Caco-2 (cell line): ENCODE measurements at places on chromosomes 11 and 22.

DNA sequence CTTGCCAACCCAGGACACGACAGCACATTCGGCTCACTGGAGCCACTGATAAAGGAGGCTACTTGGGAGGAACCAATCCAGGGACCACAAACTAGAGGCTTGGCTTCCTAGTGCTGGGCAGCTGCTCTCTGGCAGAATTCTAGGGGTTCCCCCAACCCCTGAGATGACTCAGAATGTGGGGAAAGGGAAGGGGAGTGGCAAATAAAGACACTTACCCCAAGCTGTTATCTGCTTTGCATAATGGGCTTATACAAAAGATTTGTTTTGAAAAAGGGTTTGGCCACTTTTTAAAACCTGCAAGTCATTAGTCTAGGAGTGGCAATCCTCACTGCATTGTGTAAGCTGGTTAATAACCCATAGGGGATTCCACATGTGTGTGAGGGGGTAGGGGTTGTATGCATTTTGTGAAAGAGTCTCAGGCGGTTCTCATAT is 64.1 kb upstream of the LMO1 start:
- DNase-seq = no peak

- peak; percentile 34 for DNase-seq
Observed at GRCh38 chr11:3087821-3088800, 30.9 kb upstream of the CARS1 start.

DNA sequence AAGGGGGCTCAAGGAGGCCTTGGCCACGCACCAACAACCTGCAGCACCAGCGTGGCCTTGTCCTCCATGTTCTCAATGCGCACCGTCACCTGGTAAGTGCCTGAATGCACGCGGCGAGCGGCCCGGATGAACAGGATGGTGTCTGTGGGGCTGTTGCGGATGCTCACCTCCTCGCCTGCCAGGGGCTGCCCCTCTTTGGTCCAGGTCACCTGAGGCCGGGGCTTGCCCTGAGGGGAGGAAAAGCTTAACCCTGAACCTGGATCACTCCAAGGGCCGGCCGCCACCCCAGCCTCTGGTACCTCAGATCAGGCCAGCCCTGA is 19.0 kb downstream of the MYBPC3 start:
- DNase-seq = no peak

- DNase-seq = peak; percentile 59
Observed at GRCh38 chr11:83070731-83071566, 748 bp downstream of the RAB30 start.

- DNase-seq = no peak
Observed at GRCh38 chr11:71895961-71896360, 17.7 kb downstream of the DEFB131B start.

- DNase-seq = no peak
Observed at GRCh38 chr11:8297781-8298440, 34.2 kb upstream of the LMO1 start.

GRCh38 chr11:76649011-76649410 is 21.5 kb downstream of the LRRC32 start:
- no peak for DNase-seq

GRCh38 chr11:98674390-98674789 is 346.4 kb upstream of the CNTN5 start:
- DNase-seq = no peak

- no peak for DNase-seq
Observed at GRCh38 chr11:84691830-84692229, 935.3 kb downstream of the DLG2 start.
